ENCODE measurements at places on chromosomes 1 and 21. TPM values are rescaled to one million over a fixed set of nuclear protein-coding genes. Genes with fewer than 3 reads are reported as not detected.

ZSCAN20 gene
- 4.8 TPM for total RNA-seq

GRCh38 chr1:202323731-202324130 is 18.0 kb downstream of the UBE2T start:
- no peak for DNase-seq

ABCG1 gene
- total RNA-seq = 5.8 TPM

SHISAL2A gene
- 4.5 TPM for total RNA-seq

GRCh38 chr1:57450981-57451380 is 27.1 kb upstream of the DAB1 start:
- DNase-seq = peak; percentile 63

- DNase-seq = peak; percentile 77
Measured at GRCh38 chr1:19597496-19598309, 46.4 kb upstream of the NBL1 start.

All from endodermal cell (in vitro differentiated cells).